ENCODE measurements at places on chromosomes 7 and 10.

GRCh38 chr7:114481999-114482398 is 67.4 kb downstream of the FOXP2 start:
- peak; percentile 42 for DNase-seq

GRCh38 chr10:98367604-98368451 is 47.2 kb downstream of the PYROXD2 start:
- DNase-seq = no peak

GRCh38 chr10:34288634-34289033 is 526.5 kb downstream of the PARD3 start:
- DNase-seq = peak; percentile 84

DNA sequence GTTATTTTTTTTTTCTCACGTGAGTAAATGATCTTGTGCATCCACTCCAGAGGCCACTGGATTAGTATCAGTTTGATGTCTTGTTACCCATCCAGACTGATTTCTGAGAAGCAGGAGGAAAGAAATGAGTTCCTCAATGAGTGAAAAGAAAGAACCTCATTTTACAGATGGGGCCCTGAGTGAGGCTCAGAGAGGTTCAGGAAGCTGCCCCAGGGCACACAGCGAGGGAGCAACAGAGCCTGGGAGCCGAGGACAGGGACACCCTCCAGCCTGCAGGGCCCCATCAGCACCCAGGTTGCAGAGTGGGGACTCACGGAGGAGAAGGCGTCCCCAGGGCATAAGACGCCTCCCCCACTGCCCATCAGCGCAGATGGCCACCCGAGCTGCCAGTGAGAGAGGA is 30.9 kb upstream of the TNRC18 start:
- no peak for DNase-seq

DNA sequence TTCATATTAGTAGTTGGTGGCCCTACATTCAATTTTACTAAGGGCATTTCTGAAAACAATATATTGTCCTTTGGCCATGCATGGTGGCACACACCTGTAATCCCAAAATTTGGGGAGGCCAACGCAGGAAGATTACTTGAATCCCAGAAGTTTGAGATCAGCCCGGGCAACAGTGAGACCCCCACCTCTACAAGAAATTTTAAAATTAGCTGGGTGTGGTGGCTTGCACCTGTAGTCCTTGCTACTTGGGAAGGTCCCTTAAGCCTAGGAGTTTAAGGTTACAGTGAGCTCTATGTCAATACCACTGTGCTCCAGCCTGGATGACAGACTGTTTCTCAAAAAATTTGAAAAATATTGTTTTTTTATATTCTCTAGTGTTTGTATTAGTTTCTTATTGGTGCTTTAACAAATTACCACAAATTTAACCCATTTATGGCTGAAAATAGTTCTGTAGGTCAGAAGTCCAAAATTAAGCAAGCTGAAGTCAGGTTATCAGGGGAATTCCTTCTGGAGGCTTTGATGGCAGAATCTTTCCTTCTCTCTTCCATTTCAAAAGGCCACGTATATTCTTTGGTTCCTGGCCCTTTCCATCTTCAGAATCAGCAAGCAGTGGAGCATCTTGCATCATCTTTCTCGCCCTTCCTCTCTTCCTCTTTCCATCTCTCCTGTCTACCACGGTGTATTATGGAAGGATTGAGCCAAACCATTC is 12.4 kb downstream of the CBX3 start:
- no peak for DNase-seq

DNA sequence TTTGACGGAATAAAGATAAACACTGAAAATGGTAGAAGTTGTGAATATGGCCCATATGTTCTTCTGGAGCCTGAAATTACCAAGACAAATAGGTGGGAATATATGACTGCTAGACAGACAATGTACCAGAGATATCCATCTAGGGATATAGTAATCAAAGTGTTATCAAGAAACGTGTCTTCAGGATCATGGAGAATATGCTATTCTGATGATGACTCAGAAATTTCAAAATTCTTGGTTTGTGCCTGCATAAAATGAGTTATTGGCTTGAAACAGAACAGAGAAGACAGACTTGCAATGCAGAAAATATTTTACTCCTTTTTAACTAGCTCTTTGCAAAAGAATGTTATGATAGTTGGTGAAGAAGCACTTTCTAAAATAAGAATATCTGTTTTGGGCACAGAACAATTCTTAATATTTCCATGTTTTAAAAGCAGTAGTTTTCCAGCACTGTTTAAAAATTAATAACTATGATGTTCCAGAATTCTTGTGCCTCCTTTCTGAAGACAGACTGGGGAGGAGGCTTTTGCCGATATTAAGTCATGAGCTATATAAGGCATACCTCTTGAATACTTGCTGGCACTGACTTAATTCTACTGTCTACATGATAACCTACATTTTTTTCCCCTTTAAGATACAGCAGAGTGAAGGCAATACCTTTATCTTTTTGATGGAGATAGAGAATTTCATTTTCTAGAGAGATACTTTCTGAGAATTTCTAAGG is 34.4 kb upstream of the CABCOCO1 start:
- peak; percentile 24 for DNase-seq

- DNase-seq = no peak
These were observed 48.6 kb upstream of the SKAP2 start for GRCh38 chr7:26912933-26913536.

DNA sequence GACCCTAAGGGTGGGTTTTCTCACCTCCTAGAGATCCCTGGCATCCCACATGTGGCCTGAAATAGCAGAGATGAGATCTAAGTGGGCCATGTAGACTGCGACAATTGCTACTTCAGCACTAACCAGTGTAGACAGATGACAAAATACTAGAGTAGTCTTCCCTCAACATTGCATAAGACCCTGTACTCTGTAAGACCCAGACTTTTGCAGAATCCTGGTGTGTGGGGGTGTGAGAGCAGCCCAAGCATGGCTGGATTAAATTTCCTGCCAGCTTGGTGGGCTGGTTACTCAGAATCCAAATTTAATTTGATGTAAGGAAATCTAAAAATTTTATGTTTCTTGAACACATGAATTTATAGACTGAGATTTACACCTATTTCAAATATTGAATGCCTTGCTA is 88.3 kb downstream of the ZNF365 start:
- DNase-seq = no peak

- no peak for DNase-seq
These were observed 971.6 kb upstream of the ZNF722 start for GRCh38 chr7:63027075-63027474.

DNA sequence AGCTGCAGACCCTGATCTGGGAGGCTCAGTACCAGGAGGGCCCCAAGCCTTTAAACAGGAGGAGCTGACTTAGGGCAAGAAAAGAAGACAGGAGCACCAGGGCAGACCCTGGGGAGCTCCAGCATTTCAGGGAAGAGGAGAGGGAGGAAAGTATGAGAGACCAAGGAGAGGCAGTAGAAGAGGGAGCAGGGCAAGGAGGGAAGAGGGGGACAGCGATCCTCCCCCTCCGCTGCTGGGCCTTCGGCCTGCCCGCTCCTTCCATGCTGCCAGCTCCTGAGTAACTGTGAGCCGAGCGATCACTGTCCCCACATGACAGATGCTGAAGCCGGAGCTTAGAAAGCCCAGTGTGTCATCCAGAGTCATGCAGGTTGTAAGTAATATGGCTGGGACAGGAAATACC is 65.9 kb downstream of the ALOX5 start:
- DNase-seq = no peak

Measured in mammary epithelial cell (primary cell).